ENCODE measurements at places on chromosomes 11 and 22.
A peak's percentile ranks its signal among the peaks of the same experiment; 100 is the strongest.

- DNase-seq: no peak
These were observed 8.0 kb upstream of the CHST1 start for GRCh38 chr11:45673441-45673840.

- DNase-seq: no peak
These were observed at the start of gene CABP2 for GRCh38 chr11:67522844-67523555. Gene CABP2 (minus strand): TSS chr11:67523446. CDS start chr11:67523326, 120 bp downstream.

GRCh38 chr22:44594951-44595350 is 96.9 kb upstream of the RTL6 start:
- DNase-seq: no peak

DNA sequence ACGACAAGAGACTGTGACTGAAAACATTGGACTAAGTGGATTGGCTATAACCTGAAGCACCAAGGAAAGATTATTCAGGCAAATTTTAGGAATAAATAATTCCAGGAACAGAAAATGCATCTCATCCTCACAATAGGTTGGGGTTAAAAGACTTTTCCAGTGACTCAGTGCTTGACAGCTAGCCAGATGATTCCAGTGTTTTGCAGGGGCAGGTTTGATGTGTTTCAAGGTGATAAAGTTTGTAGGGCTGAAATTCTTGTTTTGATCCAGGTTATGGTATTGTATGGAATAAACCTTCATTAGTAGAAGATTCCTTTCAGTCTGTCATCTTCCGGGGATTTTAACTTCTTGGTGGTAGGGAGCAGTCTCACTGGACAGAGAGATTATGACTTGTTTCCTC is 2.3 kb downstream of the EXT2 start:
- no peak for DNase-seq

- no peak for DNase-seq
These were observed 3.9 kb upstream of the OR5M8 start for GRCh38 chr11:56495117-56495516.

GRCh38 chr11:62788991-62789390 is 1.8 kb downstream of the TMEM179B start:
- no peak for DNase-seq

GRCh38 chr22:24728790-24729637 is 45.5 kb downstream of the PIWIL3 start:
- no peak for DNase-seq

- DNase-seq: no peak
These were observed 32.4 kb upstream of the ARHGAP32 start for GRCh38 chr11:129224538-129224937.

DNA sequence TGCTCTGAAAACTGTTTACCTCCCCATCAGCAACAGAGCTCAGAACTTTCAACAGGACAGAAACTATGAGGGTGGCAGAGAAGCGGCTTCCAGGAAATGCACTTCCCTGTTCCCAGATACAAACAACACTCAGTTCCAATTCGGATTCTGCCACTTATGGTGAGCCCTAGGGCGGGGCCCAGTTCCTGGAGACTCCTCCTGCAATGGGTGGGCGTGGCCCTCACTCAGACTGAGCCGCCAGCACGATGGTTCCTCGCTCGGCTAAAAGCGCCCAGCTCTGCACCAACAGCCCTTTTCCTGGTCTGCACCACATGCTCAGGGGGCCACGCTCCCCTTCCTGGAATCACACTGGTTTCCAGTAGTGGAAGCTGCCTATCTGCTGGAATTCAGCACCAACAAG is 314.1 kb downstream of the CTTN start:
- DNase-seq: no peak

GRCh38 chr22:42972649-42973535 is 42.1 kb downstream of the PACSIN2 start:
- DNase-seq: no peak

GRCh38 chr11:111963931-111964340 is 26.8 kb downstream of the DIXDC1 start:
- no peak for DNase-seq

- DNase-seq: no peak
These were observed 500.5 kb downstream of the BUD13 start for GRCh38 chr11:116272181-116272789.

DNA sequence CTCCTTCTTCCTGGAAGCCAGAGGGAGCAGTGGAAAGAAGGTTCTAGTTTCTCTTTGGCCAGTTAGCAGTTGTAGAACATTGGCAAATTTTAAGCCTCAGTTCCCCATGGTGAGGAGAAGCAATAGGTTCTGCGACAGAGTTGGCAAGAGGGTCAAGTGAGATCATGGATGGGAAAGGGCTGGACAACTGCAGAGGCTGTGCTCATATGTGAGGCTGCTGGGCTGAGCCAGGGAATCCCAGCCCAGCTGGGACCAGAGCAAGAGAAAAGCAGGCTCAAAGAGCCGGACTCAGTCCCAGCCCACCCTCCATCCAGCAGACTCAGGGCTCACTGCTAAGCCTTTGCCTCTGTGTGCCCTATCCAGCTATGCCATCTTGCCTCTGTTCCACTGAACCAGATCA is 66.8 kb upstream of the MYOD1 start:
- DNase-seq: no peak

DNA sequence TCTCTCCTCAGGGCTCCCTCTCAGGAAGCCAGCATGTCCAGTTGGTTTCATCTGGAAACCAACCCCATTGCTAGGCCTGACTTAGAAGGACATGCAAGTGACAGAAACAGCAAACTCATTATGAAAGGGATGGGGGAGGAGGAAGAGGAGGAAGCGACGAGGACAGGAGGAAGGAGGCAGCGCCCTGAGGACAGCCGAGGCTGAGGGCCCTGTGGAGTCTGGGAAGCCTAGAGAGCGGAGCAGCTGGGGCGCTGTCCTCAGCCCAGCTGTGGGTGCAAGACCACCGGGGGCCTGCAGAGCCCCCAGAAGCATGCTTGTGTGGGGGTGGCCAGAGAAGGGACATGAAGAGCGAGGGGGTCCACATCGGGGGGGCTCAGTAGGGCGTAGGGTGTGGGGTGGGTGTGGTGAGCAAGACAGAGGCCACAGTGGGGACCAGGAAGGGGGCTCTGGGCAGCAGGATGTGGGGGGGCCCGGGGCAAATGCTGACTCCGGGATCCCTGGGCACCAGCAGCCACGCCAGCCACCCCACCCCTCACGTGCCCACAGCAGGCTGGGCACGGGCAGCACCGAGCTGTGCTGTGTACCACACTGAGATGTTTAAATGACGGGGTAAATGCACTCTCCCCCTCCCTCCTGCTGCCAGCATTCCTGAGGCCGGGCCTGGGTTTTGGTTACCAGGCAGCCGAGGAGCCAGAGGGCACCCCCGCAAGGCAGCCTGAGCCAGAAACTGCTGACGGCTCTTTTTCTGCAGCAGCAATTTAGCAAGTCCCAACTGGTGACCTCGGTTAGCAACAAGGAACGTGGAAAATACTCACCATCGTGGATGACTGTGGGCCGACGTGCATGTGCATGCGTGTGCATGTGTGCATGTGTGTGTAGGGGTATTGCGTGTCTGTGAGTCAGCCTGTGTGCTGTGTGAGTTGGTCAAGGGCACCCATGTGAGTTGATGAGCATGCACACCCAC is 82.7 kb upstream of the LINC01488 start:
- no peak for DNase-seq

DNA sequence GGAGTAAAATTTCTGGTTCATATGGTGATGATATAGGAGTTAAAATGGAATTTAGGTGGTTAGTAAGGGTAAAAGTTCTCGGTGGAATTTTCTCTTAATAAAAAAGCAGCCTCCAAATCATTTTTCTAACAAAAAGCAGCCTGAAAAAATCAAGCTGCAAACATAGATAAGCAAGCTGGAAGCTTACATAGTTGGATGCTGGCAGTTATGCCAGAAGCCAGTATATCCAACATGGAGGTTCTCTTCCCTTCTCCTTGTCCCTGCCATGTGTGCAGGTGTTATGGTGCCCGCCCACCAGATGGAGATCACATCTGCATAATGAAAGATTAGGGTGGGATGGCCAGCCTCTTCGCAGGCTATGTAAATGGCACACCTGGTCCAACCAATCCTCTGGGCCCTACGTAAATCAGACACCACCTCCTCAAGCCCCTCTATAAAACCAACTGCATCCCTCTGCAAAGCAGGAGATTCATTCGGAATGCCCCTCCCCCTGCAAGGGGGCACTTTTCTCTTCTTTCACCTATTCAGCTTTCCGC is 22.4 kb downstream of the PIWIL3 start:
- no peak for DNase-seq

DNA sequence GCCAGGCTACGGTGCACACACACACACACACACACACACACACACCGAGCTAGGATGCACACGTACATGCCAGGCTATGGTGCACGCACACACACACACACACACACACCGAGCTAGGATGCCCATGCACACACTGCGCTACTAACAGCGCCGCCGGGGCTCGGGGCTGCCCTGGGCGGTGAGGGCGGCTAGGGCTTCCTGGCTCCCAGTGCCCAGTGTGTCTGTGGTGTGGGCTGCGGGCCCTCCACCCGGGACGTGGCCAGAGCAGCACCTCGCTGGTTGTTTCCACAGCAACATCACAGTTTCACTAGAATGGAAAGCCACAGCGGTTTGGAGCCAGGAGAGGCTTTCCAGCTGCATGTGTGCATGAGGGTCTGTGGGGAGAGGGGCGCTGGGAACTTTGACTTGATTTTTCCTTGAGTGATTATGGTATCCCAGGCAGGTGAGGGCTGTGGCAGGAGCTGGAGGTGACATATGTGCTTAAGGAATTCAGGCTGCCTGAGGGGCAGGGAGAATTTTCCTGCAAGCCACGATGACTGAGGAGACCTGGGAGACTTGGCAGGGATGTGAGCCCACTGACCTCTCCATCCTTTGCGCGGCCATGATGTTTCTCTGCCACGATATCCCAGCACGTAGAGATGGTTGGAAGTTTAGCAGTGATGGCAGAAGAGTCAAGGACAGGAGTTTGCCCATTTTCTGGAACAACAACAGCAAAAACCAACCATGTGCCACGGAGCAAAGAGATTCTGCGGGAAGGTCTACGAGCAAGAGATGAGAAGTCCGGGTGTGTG is 195.9 kb downstream of the SNX19 start:
- DNase-seq: no peak

- DNase-seq: peak; percentile 45
These were observed 4.3 kb upstream of the BCR start for GRCh38 chr22:23175817-23176644.

DNA sequence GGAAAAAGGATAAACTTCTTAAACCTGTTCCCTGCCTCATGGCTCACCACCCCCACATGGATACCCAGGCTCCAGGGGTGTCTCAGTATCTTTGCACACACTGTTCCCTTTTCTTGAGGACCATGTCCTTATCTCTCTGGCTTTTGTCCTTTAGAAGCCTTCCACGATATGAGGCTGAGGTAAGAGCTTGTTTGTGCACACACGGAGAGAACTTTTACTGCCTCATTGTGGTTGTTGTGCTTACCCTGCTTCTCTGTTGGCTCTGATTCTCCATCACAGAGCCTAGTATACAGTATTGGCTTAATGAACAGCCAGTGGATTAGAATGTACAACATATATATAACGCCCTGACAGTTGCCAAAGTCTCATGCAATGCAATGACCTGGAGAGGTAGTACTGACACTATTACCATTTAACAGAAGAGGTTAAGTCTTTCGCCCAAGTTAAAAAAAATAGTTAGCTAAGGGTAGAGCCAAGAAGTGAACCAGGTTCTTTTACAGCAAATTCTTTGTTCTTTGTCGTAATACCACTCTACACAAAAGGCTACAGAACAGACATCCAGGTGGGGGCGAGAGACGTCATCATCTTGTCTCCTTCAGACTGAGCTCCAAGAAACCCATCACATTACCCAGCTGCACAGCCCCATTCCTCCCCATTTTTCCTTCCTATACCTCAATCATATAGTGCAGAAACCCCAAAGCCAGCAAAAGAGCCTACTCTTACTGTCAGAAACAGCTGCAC is 117.3 kb downstream of the PLEKHA7 start:
- DNase-seq: no peak

GRCh38 chr11:44364596-44364995 is 54.7 kb upstream of the ALX4 start:
- no peak for DNase-seq

DNA sequence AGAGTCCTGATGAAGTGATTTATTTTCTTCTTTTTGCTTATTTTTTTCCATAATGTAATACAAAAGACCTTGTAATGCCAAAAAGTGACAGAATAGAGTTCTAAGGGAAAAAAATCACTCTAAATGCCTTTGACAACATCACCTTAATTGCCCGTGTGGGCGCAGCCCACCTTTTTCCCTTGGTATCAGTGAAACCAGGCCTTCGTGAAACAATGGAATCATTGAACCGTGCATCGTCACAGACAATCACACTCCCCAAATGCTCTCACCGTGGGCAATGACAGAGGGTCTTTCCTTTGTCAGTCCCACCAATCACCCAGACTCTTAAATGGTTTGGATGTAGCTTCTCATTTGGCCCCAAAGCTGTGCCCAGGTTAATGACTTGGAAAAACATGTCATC is 9.6 kb upstream of the SLC6A5 start:
- DNase-seq: no peak

DNA sequence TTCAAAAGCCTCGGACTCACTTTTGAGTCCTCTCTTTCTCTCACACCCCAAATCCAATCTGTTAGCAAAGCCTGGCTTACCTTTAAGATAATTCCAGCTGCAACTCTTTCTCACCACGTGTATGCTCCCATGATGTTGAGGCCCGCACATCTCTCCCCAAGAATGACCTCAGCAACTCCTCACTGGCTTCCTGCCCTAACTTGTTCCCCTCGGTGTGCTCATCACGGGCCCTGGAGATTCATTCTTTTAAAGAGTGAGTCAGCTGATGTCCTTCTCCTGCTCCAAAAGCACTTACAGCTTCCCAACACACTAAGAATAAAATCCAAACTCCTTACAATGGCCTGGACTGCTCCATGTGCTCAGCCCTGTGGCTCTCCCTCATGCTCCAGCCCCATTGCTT is 1041.3 kb downstream of the OPCML start:
- DNase-seq: no peak

DNA sequence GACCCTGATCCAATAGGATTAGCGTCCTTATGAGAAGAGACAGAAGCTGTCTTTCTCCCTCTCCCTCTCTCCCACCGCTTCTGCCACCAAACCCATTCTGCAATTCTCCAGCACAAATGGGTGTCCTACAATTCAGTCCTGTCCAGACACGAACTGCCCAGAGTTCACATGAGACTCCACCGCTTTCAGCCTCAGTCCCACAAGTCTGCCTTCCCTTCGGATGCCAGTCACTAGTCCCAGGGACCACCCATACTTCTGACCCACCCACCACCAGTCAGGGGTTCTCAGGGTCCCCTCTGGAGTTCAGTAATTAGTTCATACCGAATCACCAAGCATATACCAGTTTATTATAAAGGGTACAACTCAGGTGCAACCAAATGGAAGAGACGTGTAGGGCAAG is 73.6 kb downstream of the TRIM29 start:
- no peak for DNase-seq

GRCh38 chr11:8263109-8263768 is 439 bp downstream of the LMO1 start:
- DNase-seq: no peak

- no peak for DNase-seq
These were observed 51.1 kb downstream of the LIF start for GRCh38 chr22:30195245-30196140.

DNA sequence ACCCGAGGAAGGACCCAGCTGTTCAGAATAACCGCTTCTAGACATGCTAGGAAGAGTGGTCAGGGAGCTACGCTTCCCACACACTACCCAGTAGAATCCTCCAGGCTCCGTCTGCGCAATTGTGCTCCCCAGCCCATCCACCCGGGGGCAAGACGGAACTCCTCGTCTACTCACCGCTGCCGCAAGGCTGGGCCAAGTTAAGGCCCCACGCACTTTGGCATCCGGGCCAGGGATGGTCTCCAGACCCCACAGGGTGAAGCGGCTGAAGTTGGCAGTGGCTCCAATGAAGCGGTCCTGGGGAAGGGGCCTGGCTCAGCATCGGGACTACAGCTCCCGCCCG is 757 bp downstream of the RNASEH2C start:
- DNase-seq: no peak
